ENCODE measurements at places on chromosomes 7 and 10. TPM values are rescaled to one million over a fixed set of nuclear protein-coding genes. Genes with fewer than 3 reads are reported as not detected.
A peak's percentile ranks its signal among the peaks of the same experiment; 100 is the strongest.

MINDY3 gene
- total RNA-seq: 25.4 TPM

DNA sequence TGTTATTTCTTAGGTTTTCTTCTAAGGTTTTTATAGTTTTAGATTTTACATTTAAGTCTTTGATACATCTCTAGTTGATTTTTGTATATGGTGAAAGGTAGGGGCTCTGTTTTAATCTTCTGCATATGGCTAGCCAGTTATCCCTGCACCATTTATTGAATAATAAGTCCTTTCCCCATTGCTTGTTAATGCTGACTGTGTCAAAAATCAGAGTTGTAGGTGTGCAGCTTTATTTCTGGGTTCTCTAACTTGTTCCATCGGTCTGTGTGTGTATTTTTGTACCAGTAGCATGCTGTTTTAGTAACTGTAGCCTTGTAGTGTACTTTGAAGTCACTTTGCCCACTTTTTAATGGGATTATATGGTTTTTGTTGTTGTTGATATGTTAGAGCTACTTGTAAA lies 37.9 kb upstream of the FAM13C start:
- no peak for DNase-seq

DNA sequence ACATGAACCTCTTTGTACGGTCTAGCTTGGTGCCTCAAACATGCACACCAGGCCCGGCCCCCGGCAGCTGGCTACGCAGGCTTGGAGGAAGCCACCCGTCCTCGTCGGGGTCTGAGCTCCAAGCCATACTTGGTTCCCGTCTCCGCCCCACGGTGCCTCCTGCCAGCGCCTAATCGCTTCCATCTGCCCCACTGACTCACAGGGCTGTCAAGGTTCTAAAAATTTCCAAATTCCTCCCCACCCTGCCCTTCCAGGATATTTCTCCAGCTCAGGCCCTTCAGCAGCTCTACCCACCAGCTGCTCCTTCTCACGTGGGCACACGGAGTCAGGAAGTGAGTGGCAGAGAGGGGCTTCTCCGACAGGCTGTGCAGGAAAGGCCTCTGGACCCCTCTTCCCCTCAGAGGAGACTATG lies 38.8 kb downstream of the TMEM270 start:
- no peak for DNase-seq

DNA sequence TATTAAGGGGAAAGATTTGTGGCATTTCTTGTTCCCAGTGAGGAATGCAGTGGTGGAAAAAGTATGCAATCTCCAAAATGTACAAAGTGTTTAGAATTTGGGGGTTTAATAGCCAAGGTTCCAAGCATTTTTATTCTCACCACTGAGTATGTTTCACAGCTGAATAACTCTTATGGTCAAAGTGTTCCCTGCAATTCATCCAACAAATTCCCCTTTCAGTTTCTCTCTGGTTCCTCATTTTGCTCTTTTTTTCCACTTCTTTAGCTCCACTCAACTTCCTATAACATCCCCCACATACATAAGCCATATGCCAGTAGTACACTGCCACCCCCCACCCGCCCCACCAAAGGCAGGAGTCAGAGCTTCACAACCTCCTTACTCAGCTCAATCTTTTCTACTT lies 4.6 kb downstream of the HECW1 start:
- DNase-seq: no peak

GRCh38 chr7:51082096-51082840 lies 234.3 kb downstream of the COBL start:
- no peak for DNase-seq

LRRC18 gene
- total RNA-seq: not detected

DNA sequence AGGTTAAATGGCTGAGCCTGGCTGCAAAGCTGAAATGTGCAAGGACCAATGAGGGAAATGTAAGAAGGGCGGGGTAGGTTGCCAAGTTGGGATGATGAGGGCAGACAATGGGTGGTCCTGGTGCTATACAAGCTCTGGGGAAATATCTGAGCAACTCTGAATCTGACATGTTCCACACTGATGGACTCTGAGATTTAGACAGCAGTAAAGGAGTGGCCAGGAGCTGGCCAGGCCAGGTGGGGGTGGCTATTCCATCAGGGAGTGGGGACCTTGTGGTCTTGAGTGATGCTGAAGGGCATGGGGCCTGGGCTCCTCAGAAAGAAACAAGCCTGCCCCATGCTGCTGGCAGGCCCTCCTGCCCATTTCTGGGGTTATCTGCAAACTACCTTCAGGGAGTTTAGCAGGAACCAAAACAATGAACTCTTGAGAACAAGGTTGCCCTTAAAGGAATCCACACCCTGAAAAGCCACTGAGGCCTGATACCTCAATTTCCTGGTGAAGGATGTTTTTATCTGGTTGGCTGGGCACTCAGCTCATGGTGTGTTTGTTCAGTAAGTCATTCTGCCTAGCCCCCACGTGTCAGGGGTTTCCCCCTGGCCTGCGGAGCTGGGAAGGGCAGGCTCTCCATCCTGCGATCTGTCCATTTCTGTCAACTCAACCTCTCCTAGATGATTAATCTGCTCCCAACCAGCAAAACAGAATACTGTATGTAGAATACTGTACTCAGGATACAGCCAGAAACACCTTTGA lies 143.3 kb upstream of the TNS3 start:
- peak; percentile 24 for DNase-seq

DNA sequence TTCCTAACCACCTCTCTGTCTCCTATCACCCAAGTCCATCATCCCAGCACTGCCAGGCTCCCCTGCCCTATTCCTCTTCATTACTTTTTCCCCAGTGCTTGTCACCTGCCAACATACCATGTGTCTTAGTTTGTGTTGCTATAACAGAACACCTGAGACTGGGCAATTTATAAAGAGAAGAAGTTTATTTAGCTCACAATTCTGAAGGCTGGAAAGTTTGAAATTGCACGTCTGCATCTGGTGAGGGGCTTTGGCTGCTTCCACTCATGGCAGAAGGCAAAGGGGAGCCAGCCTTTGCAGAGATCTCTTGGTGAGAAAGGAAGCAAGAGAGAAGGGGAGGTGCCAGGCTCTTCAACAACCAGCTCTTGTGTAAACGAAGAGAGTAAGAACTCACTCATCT lies 47.3 kb downstream of the DRGX start:
- peak; percentile 47 for DNase-seq

CSGALNACT2 gene
- total RNA-seq: 31.0 TPM

- DNase-seq: no peak
Measured at GRCh38 chr10:109972372-109973001, 35.3 kb upstream of the ADD3 start.

- no peak for DNase-seq
Measured at GRCh38 chr7:3194501-3195141, 106.4 kb upstream of the SDK1 start.

CYP2C19 gene
- total RNA-seq: 0.19 TPM

GRCh38 chr7:24979470-24979862 lies 512 bp downstream of the OSBPL3 start:
- peak; percentile 90 for DNase-seq

- no peak for DNase-seq
Measured at GRCh38 chr7:23696916-23697441, 13.0 kb upstream of the STK31 start.

GRCh38 chr7:29587195-29587808 lies 23.7 kb downstream of the PRR15 start:
- DNase-seq: no peak

- no peak for DNase-seq
Measured at GRCh38 chr10:3287572-3288445, 115.2 kb upstream of the PITRM1 start.

VPS37D gene
- 2.0 TPM for total RNA-seq

DNA sequence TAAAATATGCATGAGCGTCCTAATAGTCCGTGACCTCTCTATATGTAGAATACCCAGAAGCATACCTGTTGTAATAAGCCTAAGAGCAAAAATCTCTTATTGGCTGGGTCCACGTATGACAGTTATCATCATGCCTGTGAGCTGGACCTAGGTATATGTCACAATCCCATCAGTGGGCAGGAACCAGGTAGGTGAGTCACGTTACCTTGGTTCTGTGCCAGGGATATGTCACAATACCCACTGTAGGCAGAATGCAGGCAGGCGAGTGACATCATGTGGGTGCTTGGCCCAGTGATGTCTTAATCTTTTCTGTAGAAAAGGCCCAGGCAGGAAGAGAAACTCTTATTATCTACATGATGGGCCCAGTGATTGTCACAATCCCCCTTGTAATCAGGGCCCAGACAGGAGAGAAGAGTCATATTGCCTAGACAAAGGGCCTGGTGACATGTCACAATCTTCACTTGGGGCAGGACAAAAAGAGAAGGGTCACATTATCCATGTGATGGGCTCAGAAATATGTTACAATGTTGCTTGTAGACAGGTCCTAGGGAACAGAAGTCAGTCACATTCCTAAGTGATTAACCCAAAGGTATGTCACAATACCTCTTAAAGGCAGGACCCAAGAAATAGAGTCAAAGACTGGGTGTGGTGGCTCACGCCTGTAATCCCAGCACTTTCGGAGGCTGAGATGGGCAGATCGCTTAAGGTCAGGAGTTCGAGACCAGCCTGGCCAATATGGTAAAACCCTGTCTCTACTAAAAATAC lies 12.9 kb upstream of the ZNF736 start:
- no peak for DNase-seq
